ENCODE measurements at places on chromosomes 3 and 15.
A peak's percentile ranks its signal among the peaks of the same experiment; 100 is the strongest.

- H3K36me3 ChIP-seq: no peaks in the 10 kb centered on the region
- H3K27me3 ChIP-seq: no peaks in the 10 kb centered on the region
- DNase-seq: no peak
- no peaks in the 10 kb centered on the region for H3K4me1 ChIP-seq
Measured at GRCh38 chr15:69931156-69931555, 166.6 kb downstream of the TLE3 start.

DNA sequence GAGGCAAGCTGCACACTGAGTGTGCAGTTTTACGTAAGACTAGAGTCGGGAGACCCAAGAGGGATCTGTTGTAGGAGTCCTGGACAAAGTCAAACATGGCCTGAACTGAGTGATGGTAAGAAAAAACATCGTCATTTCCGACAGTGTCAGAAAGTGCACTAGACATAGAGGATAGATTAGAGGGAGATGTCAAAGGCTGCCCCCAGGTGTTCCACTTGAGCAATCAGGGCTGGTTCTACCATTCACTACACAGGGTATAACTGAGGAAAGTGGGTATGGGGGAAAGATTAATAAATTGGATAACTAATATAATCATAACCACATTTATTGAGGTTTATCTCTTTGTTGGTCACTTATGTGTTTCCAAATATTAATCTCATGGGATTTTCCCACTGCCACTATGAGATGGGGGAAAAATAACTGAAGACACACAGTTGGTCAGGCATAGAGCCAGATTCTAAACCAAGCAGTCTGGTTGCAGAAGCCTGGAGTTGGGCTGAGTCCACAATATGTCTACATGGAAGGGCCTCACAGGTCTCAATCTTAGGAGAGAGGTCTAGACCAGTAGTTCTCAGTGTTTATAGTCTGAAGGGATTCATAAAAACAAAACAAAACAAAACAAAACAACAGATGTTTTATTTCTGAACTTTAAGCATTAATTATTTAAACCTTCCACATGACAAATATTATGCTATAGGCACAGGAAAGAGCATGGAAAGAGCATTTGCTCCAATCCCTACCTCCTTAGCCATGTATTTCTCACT is 766.5 kb downstream of the NTRK3 start:
- no peaks in the 10 kb centered on the region for H3K27me3 ChIP-seq
- no peaks in the 10 kb centered on the region for H3K36me3 ChIP-seq

DNA sequence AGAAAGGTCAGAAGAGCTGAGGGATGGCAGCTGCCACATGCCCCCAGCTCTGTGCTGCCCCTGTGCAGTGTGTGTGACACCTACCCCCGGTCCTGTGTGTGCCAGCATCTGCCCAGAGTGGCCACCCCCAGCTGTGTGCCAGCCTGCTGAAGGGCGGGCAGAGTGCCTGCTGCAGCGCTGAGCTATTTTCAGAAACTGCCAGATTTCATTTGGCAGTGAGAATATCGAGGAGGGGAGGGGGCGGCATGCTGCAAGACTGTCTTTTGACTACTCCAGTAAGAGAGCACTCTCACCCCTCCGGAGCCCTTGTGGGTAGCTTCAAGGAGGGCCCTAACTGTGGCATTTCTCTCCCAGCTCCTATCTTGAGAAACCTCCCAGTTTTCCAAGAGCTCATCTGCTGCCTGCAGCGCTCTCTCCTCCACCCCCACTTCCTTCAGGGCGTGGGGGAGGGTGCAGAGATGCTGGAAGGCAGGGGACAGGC is 25.2 kb upstream of the DOCK3 start:
- H3K27me3 ChIP-seq: no peaks in the 10 kb centered on the region
- H3K4me3 ChIP-seq: no peak overlapping the region
- DNase-seq: no peak
- no peaks in the 10 kb centered on the region for H3K4me1 ChIP-seq
- H3K36me3 ChIP-seq: peaks cover 53% of the 10 kb centered on the region
- no peak overlapping the region for H3K27ac ChIP-seq

DNA sequence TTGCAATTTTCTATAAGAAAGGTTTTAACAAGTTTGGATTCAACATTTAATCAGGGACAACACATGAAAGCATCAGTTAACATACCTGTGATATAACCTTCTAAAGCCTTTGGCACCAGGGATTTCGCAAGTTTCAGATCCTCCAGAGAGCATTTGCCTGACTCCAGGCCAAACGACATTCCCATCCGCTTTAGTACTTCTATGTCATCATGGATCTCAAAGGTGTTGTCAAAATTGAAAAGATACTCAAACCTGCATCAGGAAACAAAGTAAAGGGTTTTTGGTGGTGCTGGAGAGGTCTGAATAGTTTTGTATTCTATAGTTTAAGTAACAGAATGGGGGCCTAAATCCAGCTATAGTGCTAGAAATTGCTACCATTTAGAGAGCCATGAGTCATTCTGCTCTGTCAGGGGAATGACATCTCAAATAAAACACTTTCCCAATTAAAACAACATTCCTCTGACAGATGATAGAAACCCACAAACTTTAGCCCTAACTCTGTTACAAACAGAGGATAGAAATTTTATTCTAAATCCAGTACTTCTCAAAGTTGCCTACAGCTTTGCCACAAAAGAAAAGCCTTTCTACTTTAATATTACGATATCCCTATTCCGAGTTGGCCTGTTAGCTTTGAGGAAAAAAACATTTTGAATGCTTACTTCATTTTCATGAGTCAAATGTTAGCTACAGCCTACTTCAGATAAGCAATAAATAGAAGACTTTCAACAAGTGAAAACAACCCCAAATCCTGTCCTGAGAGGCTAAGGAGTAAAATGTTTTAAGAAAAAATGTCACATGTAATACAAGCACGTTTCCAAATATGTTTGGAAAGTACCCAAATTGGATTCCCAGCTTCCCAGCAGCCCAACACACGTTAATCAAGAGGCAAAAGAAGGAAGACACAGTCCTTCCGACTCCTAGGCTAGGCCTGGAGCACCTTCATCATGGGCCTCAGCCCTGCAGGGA is 83.4 kb downstream of the ATP1B3 start:
- DNase-seq: no peak
- no peaks in the 10 kb centered on the region for H3K27me3 ChIP-seq
- H3K27ac ChIP-seq: no peak overlapping the region
- H3K36me3 ChIP-seq: peaks cover 92% of the 10 kb centered on the region
- H3K4me3 ChIP-seq: no peak overlapping the region

- H3K4me3 ChIP-seq: no peak overlapping the region
- H3K36me3 ChIP-seq: no peaks in the 10 kb centered on the region
- DNase-seq: no peak
- peaks cover 33% of the 10 kb centered on the region for H3K27me3 ChIP-seq
Measured at GRCh38 chr3:127819656-127820055, 2.7 kb downstream of the MGLL start.

DNA sequence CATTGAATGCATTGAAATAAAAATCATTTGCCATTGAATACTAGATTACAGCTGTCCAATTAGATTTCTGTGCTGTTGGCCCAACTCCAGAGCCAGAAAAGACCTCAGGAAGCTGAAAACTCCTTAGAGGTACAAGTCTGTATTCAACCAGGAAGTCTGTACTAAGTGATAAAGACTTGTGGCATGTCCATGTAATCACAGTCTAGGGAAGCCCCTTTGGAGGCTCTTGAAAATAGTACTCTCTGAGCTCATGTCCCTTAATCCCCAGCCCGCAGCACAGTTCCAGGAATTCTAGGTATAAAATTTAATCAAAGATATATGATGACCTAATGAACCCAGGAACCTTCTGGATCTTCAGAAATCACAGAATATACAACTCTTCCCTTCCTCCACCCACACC is 279.4 kb downstream of the RSL24D1 start:
- no peak overlapping the region for H3K27ac ChIP-seq
- H3K4me3 ChIP-seq: no peak overlapping the region
- H3K36me3 ChIP-seq: no peaks in the 10 kb centered on the region
- H3K27me3 ChIP-seq: no peaks in the 10 kb centered on the region
- no peaks in the 10 kb centered on the region for H3K4me1 ChIP-seq

- H3K36me3 ChIP-seq: no peaks in the 10 kb centered on the region
- no peaks in the 10 kb centered on the region for H3K27me3 ChIP-seq
- no peak overlapping the region for H3K27ac ChIP-seq
- H3K4me3 ChIP-seq: no peak overlapping the region
- H3K4me1 ChIP-seq: no peaks in the 10 kb centered on the region
Measured at GRCh38 chr3:115156046-115156654, 9.1 kb upstream of the ZBTB20 start.

DNA sequence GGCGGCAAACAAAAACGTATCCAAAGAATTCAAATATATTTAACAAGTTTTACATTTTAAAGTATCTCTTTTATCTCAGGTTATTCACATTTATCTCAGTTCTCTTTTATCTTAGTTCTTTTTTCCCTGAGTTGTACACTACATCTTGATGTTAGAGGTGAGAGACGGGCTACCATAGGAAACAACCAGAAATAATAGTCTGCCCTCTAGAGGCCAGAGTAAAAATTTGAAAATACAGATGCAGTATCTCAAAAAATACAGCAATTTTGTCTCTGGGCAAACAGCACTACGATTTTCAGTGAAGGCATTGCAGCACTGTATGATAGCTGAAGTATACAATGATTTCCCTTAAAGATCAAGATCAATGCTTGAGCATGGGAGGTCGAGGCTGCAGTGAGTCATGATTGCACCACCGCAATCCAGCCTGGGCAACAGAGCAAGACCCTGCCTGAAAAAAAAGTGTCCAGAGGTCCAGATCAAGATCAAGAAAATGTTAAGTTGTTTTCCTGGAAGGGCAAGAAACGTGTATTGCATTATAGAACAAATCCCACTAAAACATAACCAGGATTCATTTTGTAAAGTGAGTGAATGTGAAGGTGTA is 82.6 kb upstream of the ATP11B start:
- DNase-seq: no peak
- no peaks in the 10 kb centered on the region for H3K36me3 ChIP-seq
- no peak overlapping the region for H3K4me3 ChIP-seq
- peaks cover 9% of the 10 kb centered on the region for H3K27me3 ChIP-seq

DNA sequence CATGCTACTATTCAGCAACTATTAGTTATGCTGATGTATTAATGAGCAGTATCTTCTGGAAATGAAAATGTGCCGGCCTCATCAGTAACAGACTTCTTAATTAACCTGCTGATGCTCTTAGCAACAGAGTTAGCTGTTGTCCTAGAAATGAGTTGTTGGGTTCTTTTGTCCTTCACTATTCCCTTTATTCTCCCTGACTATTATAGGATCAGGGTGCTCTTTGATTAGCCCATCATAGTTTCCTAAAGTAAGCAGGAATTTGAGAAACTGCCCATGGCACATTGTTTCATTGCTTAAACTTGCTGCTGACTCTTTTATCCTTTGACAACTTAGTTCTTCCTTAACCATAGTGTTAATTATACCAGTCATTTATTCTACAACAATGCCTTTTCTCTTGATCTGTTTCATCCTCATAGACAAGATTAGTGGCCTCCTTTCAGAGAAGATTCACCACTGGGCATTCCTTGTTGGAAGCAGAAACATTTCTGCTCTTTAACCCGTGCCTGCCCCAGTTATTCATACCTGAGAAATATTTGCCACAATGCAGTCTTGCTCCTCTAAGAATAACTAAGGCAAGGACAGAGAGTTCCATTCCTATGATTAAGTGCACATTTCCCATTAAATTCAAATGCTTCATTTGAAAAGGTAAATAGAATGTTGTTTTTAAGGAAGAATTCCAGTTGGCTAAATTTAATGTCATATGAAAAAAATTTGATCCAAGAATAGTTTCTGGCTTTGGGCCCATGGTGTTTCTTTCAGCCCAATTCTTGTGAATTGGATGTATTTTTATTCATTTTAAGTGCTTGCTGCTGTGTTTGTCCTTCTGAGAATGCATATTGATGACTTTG is 573.3 kb upstream of the TBL1XR1 start:
- H3K36me3 ChIP-seq: no peaks in the 10 kb centered on the region
- H3K4me3 ChIP-seq: no peak overlapping the region
- no peak overlapping the region for H3K27ac ChIP-seq
- no peaks in the 10 kb centered on the region for H3K27me3 ChIP-seq

DNA sequence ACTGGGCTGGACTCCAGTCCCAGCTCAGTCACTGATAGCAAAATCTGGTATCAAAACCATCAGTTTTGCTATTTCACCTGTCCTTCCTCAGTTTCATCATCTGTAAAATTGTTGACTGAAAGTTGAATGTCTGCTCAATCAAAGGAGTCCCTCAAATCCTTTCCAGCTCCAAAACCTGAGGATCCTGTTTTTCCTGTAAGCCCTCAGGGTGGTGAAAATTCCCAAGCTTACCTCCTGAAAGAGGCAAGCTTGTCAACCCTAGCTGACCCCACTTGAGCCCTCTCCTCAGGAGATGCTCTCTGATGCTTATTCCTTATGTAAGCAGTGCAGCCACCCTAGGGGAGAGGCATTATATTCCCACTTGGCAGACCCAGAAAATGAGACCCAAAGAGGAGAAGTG is 82.6 kb downstream of the HMG20A start:
- no peak for DNase-seq
- H3K27me3 ChIP-seq: no peaks in the 10 kb centered on the region
- no peak overlapping the region for H3K27ac ChIP-seq
- H3K4me3 ChIP-seq: no peak overlapping the region
- no peaks in the 10 kb centered on the region for H3K36me3 ChIP-seq

GRCh38 chr3:134302674-134303073 is 52.0 kb upstream of the RYK start:
- H3K4me1 ChIP-seq: no peaks in the 10 kb centered on the region
- no peak overlapping the region for H3K27ac ChIP-seq
- H3K36me3 ChIP-seq: no peaks in the 10 kb centered on the region
- H3K27me3 ChIP-seq: no peaks in the 10 kb centered on the region

DNA sequence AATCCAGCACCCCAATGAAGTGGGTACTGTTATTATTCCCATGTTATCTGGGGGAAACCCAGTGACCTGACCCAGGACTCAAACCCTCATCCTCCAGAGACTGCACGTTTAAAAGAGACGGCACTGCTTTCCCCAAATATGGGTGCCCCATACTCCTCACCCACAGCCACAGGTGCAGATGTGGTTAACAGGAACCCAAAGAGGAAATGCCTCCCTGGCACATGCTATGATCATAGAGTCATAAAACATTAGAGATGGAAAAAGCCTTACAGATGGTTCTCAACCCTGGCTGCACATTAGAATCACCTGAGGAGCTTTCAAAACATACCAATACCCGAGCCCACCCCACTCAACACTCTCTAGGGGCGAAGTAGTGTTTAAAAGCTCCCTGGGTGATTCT is 111.5 kb downstream of the SEMA5B start:
- H3K27ac ChIP-seq: no peak overlapping the region
- H3K4me1 ChIP-seq: peaks cover 15% of the 10 kb centered on the region
- peak; percentile 74 for DNase-seq
- no peaks in the 10 kb centered on the region for H3K36me3 ChIP-seq

GRCh38 chr3:175869404-175869803 is 1010.3 kb downstream of the NAALADL2 start:
- no peaks in the 10 kb centered on the region for H3K36me3 ChIP-seq
- H3K4me1 ChIP-seq: no peaks in the 10 kb centered on the region
- H3K27me3 ChIP-seq: no peaks in the 10 kb centered on the region
- H3K4me3 ChIP-seq: no peak overlapping the region
- DNase-seq: no peak

- no peak for DNase-seq
- no peak overlapping the region for H3K27ac ChIP-seq
- no peaks in the 10 kb centered on the region for H3K27me3 ChIP-seq
- H3K4me1 ChIP-seq: no peaks in the 10 kb centered on the region
Measured at GRCh38 chr15:55907797-55908196, 85.6 kb downstream of the NEDD4 start.
